ENCODE measurements at places on chromosomes 11 and 22.

DNA sequence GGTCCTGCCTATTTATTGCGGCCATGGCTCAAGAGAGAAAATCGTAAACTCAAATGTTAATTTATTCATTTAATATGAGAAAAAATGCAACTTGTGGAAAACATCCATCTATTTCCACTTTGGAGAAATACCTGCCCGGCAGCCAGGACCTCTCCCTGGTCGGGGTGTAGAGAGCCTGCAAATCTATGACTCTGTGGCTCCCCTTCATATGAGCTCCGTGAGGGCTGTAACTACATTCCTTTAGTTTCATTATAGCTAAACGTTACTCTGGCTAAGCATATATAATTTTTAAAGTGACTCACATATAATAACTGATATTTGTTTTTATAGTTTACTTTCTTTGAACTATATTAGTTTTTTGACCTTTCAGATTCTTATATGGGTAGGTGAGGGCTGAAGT, 857.8 kb upstream of the FAT3 start:
- no peak for DNase-seq

- no peak for DNase-seq
Measured at GRCh38 chr11:110377434-110377833, 52.3 kb upstream of the FDX1 start.

DNA sequence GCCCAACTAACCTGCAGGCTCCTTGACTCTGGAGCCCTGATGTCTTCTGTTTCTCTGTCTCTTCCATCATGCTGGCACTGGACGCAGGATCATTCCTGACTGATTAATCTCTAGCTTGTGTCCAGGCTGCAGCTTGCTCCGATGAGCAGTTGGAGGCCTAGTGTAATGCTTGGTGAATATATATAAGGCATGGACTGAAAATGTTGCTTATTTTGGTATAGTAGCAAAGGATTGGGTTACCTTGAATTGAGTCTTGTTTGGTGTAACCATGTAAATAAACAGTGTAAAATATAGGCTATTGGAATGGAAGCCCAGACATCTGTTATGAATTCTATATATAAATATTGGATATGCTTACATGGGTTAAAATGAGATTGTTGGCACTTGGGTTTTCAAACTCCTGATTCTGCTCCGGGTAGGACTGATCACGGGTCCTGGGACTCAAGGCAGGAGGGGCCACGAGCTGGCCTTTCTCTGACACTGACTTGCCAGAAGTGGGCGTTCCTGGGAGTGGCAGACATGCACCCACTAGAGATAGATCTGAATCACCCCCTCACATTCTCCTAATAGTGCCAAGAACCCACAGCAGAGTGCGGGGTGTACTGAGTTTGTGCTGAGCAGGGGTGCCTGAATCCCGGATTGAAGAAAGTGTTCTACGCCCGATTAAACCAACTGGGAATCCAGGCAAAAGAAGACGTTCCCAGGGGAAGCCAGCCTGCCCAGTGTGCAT, 25.8 kb downstream of the LRP5 start:
- no peak for DNase-seq

- DNase-seq, result no peak
Measured at GRCh38 chr11:45212566-45213315, 66.3 kb downstream of the PRDM11 start.

DNA sequence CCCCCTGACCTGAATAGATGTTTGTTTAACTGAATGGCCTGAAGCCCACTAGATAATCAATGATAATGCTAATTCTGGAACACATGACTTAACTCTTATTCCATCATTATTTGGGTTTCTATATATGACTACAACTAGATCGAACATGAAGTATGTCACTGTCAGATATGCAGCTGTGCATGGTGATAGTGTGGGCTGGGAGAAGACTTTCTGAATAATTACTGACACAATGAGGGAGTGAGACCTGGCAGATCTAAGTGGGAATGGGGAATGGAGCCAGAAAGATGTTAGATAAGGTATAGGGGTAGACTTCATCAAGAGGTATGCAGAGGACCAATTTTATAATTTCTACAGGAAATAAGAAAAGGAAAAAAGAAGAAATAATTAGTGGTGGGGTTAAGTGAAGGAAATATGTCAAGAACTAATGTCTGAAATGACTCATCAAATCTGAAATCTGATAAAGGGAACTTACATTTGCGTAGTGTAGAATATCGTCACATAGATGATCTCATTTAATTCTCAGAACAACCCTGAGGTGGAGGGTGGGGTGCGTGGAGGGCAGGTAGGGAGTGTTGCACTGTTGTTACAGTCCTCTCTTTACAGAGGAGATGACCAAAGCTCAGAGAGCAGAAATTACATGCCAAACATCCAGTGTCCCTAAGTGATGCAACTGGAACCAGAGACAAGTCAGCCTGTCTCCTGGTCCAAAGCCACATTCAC, 68.2 kb upstream of the EED start:
- DNase-seq, result no peak

GRCh38 chr11:114183044-114183511, 113.1 kb upstream of the NNMT start:
- peak; percentile 24 for DNase-seq

GRCh38 chr11:72105888-72106287, at the start of gene TOMT:
TOMT (plus strand) TSS chr11:72105924; CDS start chr11:72105952, 28 bp downstream.
- DNase-seq, result no peak

DNA sequence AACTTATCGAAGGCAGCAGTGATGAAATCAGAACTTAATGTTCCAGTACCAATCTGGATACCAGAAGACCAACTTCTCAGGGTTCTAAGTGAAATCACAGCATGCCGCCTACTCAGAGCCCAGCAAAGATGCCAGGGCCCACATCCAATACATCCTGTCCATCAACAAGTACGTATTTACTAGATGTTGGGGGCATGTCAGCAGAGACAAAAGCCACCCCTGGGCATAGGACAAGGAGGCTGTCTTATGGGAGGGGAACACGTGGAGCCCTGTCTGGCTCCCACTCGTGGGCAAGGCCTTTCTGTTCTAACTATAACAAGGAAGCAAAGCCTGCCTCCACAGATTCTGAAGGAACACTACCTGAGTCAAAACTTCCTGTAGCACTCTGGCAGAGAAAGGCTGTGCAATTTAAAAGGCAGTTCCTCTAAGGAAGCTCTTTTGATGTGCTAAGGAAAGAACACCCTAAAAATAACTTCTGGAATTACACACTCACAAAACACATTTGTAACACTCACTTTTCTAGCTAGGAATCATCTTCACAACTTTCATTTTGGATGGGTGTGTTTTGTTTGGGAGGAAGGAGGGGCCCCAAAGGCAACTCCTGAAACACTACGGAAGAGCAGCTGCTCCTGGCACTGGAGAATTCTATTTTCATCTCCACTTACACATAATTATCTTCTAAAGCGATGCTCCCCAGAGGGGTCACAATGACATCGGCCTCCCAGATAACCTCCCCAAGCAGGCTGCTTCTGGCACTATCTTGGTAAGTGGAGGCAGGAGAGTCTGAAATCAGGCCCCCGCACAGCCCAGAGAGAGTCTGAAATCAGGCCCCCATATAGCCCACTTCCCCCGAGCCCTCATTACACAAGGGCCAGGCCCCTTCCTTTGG, 14.2 kb downstream of the SMCO4 start:
- no peak for DNase-seq
